ENCODE measurements at places on chromosomes 11 and 22. TPM values are rescaled to one million over a fixed set of nuclear protein-coding genes. Genes with fewer than 3 reads are reported as not detected.
A peak's percentile ranks its signal among the peaks of the same experiment; 100 is the strongest.

Gene ZNF214
- 1.2 TPM for polyA plus RNA-seq

Gene OR8D4
- polyA plus RNA-seq, result not detected

- no peak for DNase-seq
Observed at GRCh38 chr11:117851852-117852251, 24.6 kb downstream of the FXYD6 start.

GRCh38 chr22:44091021-44091721 lies 67.1 kb downstream of the PARVB start:
- no peak for DNase-seq

DNA sequence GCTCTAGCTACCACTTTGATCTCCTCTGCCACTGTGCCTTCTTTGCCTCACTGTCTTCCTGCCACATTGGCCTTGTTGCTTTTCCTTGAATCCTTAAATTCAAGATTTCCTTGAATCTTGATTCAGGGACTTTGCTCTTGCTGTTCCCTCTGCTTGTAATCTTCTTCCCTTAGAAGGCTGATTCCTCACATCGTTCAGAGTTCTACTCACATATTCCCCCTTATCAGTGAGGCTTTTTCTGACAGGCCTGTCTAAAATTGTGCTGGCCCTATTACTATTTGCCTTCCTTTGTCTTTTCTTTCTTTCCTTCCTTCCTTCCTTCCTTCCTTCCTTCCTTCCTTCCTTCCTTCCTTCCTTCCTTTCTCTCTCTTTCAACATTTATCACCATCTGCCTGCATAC lies 206.9 kb upstream of the CCDC90B start:
- DNase-seq, result no peak

DNA sequence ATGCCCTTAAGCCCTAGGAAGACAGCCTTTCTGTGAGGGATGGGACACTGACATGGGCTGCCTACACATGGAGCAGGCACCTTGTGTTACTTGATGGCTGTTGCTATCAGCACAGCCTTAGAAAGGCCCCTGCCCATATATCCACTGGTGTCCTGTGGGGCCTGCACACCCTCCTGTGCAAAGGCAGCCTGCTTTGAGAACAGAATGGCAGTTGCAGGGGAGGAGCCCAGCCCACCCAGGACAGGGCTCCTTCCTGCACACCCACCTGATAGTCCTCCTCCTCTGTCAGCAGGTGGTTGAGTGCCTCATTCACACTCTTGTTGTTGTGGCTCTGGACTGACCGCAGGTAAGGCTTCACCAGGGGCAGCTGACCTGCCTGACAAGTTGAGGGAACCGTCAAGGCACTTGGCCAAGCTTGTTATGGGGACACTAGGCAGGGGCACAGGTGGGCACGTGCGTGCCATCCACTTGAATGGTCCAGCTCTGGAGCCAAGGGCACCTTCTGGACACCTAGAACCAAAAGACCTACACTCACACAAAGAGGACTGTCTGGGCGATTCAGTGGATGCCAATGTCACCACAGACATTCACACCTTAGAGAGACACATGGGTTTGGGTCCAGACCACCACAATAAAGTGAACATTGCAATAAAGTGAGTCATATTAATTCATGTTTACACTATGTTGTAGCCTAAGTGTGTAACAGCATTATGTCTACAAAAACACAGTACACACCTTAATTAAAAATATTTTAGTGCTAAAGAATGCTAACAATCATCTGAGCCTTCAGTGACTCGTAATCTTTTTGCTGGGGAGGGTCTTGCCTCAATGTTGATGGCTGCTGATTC lies 9.4 kb upstream of the SLC25A1 start:
- DNase-seq, result peak; percentile 53

Gene POTEH
- not detected for polyA plus RNA-seq

DNA sequence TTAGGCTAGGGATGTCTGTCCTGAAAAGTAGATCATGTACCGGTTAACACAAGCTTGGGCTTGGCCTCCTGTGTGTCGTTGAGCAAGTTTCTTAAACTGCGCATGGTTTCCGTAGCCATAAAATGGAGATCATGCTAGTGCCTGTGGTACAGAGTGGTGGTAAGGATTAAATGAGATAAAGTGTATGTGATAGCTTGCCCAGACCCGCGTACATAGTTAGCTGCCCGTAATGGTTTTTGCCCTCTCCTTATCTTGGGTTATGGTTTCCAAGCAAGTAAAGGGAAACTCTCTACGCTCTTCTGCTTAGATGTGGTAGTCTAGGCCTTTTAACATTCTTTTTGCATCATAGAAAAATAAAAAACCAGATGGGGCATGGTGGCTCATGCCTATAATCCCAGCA lies 11.0 kb upstream of the PTPRJ start:
- no peak for DNase-seq

GRCh38 chr11:115985896-115986295 lies 481.7 kb upstream of the CADM1 start:
- no peak for DNase-seq

DNA sequence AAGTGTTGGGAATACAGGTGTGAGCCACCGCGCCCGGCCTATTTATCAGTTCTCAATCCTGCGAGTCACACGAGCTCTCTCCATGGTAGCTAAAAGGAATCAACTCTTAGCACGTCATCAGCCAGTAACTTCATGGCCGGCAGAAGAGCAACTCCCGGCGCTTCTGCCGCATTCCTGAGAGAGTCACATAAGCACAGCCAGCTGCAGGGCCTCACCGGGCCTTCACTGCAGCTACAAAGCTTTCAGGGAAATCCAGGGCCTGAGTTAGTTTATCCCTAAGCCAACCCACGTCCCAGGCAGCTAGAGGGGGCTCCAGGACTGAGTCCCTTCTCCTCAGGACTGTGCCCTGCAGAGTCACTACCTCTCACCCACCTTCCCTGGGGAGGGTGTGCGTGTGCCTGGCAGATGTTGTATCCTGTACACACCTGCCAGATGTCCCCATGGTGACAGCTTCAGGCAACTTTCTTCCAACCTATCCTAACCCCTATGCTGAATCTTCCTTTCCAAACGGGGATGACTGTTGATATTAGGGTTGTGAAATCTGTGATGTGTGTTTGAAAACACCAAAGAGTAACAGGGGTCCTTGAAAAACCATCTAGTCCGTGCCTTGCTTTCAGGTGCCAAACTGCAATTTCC lies 45.9 kb upstream of the ARFGAP3 start:
- DNase-seq, result no peak

- no peak for DNase-seq
Observed at GRCh38 chr22:23012081-23012622, 58.2 kb upstream of the GNAZ start.

- no peak for DNase-seq
Observed at GRCh38 chr11:121559606-121560200, 106.9 kb upstream of the SORL1-AS1 start.

GRCh38 chr11:72781313-72782080 lies 12.3 kb downstream of the STARD10 start:
- no peak for DNase-seq

GRCh38 chr11:117610045-117610444 lies 187.0 kb downstream of the DSCAML1 start:
- no peak for DNase-seq
